ENCODE measurements at places on chromosomes 16 and 17.

DNA sequence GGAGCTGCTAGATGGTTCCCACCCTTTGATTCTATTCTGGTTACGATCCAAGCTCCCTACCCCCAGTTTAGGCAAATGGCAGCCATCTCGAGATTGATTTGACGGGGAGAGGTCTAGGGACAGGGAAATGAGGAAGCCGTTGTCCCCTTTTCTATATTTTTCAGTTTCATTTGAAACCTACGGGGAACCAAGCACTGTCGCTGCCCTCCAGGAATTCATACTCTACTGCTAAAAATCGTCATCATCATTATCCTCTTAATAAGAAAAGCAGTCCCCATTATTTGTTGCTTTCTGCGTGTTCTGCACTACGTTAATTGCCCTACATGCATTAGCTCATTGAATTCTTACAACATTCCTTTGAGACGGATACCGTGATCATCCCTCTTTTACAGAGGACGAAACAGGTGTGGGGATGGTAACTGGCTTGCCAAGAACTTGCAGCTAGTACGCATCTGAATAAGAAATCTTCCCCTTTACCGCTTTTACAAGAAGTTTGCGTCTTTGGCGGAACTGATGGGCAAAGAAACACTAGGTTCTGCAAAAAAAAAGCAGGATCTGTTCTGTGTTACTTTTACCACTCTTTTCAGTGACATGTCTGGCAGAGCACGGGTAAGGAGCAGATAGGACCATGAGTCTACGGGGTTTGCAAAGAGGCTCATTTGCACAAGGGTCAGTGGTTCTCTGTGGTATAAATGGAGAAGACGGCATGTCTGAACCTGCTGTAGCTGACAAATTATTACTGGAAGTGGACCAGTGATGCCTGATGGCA lies 1.1 kb downstream of the CCP110 start:
- no peak for DNase-seq

DNA sequence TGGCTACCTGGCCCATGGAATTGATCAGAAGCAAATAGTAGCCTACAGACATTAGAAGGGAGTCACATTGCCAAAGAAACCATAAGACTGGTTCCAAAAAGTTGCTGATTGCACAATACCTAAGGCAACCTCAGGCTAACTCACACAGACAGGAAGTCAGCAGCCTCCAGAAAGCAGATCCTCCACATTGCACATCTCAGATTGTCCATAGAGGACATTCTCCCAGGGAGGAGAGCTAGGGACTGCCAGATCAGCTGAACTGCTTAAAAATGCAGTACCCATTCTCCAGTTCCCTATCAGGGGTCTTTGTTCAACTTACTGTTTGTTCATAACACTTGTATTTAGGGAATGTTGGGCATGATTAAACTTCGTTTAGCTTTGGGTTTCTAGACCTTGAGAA lies 4.2 kb downstream of the CCL3 start:
- no peak for DNase-seq

DNA sequence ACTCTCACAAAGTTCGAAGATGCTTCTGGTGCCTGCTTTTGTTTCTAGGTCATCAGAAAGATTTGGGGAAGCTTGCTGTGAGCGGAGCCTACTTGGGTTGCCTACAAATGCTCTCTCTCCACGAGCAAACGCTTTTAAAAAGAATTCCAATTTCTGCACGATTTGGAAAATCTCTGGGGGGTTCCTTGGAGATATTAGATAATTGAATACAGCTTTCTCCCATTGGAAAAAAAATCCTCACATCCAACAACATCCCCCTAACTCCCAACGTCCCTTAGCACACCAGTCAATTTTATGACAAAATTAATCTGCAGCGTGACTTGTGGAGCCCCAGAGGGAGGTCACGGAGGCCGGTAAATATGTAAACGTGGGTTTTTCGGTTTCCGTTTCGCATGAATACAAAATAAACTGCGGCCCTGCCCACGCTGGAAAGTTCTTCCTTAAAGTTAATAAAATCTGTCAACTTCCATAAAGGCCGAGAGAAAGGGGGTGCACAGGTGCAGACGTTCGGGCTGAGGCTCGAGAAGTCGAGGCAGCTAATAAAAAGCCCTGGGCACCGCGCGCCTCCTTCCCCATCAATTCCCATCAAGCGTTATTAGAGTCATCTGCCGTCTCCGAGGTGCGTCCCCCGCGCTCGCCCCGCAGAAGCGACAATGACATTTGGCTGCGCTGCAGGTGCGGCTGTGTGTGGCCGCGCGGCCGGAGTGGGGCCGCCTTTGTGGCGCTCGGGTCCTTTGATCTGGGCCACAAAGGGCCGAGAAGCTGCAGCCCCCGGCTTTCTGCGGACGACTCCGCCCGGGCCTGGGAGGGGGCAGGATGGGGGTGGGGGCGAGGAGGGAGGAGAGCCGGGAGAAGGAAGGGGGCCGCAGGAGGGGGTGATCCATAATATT lies 37.6 kb downstream of the SALL1 start:
- no peak for DNase-seq

DNA sequence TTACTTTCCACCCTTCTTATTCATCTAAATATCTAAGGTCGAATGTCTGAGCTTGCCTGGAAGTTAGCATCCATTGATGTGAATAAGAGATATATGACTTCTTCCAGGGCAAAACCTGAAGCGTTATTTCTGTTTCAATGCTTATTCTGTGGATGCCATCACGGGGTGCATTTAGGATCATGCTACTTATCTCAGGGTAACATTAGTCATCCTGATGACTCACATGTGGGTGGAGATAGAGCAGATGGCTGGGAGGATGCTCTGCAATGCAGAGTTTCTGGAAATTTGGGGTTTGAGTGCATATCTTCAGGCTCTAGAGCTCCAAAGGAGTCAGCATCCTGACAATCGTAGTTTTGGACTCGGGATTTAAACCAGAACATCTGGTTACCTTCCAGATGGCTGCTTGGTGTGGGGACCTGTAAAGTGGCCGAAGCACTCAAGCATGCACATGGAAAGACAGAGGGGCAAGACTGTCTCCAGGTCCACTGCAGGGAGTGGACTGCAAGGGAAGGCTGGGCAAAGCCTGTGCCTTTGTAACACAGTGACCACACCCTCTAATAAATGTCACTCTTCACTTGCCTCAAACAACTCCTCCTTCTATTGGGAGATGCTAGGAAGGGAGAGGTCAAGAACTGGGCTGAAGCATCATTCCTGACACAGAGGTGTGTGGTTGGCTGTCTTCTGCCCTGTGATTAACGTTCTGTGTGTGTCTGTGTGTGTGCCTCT lies 175.2 kb upstream of the SALL1 start:
- DNase-seq = no peak

DNA sequence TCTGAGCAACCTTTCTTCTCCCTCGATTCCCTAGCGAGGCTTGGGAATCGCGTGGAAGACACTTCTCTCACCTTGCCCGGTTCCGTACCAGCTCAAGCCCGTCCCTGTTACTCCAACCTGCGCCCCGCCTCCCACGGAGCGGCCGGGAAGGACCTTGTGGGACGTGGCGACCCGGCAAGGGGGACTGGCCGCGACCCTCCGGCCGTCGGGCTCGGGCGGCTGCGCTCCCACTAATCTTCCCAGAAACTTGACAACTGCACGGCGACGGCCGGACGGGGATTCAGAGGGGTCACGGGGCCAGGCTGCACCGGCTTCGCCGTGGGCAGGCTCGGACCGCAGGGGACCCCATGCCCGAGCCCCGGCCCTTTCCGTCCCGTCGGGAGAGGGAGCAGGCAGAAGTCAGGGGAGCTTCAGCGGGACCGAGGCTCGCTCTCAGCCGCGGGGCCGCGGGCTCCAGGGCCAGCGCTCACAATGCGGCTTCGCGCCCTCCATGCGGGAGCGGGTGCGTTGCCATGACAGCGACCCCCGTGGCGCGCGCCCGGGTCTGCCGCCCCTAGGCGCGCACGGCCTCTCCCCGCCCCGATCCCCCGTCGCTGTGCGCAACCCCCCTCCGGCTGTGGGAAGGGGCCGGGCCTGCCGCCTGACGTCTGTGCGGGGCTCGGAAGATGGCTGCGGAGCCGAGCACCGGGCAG lies at the start of gene SGSM2:
TSS of gene SGSM2 (plus strand) at position 650 of the 692 bp plus-strand sequence. CDS start 188 bp downstream, outside the sequence.
- no peak for DNase-seq

DNA sequence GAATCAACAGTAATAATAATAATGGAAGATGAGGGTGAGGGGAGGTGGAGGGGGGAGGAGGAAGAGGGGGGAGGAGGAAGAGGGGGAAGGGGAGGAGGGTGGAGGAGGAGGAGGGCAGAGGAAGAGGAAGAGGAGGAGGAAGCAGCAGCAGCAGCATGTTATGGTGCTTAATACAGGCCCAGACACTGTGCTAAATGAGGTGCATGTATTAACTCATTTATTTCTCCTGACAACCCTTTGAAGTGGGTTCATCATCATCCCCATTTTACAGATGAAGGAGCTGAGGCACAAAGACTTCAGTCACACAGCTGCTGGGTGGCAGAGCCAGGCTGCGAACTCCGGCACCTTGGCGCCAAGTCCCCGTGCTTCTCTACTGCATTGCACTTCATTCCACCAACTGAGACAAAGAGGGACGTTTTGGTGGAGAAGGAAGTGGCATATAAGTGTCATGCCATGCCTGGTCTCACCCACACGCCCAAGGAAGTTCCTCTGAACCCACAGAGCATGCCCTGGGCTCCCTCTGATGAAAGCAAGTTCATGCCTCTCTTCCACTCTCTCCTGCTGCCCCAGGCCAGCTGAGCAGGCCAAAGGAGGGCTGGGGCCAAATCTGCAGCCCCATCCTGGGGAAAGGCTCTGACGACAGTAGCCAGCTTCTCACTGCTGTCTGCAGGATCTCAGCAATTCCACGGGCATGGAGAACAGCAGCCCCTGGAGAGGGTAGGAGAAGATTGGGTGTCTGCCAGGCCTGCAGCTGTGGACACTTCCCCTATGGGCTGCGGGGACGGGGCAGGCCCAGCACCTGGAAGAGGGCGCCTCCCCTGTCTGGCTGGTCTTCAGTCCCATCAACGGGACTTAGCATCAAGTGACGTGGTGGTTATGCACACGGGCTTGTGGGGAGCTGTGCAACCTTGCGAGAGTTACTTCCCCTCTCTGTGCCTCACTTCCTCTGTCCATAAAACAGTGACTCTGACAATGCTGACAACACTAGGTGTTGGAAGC lies 21.8 kb downstream of the XYLT1 start:
- no peak for DNase-seq

DNA sequence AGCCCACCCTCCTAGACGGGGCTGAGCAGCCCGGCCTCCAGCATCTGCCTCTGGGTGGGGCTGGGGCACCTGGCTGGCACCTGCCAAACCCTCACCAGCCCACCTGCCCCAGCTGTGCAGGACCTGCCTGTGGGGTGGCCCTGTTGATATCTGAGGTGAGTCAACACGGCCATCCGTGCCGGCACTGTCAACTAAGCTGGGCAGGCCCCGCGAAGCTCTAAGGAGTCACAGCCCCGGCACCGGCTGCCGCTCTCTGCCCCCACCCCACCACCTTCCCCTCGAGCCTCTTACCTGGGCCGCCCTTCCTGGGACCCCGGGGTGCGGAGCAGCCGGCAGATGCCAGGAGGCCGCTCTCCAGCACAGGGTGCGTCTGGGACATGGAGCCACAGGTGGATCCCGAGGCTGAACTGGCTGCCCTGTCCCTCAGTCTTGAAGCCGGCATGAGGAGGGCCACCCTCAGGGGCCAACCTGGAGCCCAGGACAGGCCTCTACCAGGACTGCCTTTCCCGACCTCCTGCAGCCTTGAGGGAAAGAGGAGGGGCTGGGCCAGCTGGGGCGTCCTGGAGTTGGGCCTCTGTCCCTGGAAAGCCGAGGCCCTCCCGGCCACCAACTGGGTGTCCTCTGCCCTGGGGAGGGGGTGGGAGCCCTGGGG lies 515 bp downstream of the CBFA2T3 start:
- DNase-seq = no peak

DNA sequence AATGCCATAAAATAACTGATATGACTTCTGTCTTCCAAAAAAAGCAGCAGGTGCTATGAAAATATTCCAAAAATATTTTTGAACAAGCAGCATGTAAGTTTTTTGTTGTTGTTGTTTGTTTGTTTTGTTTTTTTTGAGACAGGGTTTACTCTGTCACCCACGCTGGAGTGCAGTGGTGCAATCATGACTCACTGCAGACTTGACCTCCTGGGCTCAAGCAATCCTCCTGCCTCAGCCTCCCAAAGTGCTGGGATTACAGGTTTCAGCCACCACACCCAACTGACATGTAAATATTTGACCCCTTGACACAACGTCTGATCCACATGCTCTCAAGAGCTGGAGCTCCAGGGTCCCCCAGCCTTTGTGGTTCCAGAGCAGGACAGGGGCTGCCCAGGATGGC lies 98.4 kb downstream of the LITAF start:
- DNase-seq = no peak

DNA sequence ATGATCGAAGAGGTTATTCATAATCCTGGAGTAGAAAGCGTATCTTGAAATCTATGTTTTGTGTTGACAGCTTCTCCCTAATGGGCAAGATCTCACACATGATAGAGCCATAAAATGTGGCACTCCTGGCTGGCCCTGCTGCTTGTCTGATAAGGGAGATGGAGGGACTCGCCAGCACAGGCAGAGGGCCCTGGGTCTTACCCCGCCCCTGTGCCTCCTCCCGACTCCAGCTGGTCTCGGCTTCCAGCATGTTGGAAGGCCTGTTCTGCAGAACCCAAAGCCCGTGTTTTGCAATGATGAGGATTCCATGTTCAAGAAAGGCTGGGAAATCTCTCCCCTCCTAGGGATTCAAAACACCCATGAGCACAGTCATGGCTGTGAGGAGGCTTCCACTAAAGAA lies 106.7 kb upstream of the SDK2 start:
- no peak for DNase-seq

DNA sequence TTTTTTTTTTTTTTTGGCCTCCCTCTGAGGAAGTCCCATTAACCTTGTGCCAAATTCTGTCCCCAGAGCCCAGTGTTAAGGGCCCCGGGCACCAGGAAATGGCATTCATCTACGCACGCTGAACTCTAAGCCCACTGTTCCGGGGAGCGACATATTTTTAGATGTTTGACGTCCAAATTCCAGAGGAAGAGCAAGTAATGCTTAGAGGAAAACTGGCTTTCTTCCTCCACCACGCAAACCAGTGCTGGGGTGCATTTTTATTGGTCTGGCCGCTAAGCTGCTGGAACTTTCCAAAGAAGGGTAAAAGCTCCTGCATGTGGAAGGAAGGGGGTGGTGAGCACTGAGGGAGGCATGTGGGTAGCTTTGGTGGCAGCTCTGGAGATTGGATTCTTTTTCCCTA lies 8.3 kb downstream of the WFDC1 start:
- DNase-seq = no peak

DNA sequence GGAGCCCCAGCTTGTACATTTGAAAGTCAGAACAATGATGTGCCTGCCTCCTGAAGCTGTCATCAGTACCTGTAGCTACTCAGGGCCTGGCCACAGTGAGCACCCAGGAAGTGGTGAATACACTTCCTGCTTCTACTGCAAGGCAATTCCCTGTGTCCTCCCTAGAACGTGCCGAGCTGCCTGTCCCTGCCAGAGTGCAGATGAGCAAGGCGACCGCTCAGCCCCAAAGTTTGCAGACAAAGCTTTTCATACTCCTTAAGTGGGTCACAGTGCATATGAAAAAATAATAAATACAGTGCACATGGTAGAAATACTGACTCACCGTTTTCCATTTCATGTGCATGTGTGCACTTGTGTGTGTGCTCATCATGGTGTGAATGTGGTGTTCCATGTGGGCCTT lies 77.3 kb downstream of the MPRIP start:
- no peak for DNase-seq

- no peak for DNase-seq
Observed at GRCh38 chr16:714079-714478, 839 bp upstream of the METRN start.
